M059J (cell line): ENCODE measurements at places on chromosomes 5 and 9.

DNA sequence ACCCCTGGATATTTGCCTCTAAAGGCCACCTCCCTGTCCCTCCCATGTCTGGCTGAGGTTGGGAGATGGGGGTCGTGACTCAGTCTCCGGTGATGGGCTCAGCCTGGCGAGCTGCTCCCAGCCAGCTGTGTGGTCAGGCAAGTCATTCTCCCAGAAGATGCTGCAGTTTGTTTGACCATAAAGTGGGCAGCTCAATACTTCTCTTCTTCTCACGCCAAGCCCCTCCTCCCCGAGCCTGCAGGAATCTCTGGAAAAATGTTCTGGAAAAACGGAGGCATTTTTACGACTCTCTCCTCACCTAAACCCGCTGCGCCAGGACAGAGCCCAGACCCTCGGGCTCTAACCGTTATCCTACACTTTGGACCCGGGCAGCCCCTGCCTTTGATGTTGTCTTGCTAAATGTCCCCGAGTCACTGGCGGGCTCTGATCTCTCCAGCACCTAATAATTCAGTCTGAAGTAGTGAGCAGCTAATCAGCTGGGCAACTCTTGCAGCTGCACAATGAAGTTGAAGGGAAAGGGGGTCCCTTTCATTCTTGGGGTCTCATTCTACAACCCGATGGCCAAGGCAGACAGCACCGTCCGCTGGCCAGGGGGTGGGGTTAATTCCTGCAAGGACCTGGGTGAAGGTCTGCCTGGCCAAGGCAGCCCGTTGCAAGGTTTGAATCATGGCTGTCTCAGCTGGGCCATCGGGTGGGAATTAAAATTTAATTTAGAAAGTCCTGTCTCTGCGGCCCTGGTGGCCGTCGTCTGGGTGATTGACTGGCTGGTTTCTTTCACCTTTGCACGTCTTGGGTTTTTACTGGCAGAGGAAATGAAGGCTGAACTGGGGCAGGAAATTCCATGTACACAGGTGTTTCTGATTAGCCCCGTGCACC, 12.3 kb downstream of the DCANP1 start:
- no peak for DNase-seq

GRCh38 chr5:103258368-103258956, at the start of gene MACIR:
TSS of gene MACIR (plus strand) at chr5:103258763. CDS start at chr5:103275920, 17,157 bp downstream.
- DNase-seq, result peak; percentile 98

DNA sequence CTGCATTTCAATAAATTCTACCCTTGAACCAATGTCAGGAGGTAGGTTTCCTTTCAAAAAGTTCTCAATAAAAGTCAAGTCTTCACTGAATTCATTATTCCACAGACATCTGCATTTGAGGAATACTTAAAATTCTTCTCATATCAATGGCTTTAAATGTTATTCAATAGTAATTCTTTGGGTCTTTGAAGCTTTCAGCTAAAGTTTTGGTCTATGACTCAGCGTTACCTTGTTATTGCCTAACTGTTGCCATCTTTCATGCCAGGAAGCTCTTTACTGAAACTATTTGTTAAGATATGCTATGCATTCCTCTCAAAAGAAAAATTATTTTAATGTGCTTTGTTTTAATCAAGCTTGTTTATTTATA, 170.5 kb downstream of the NNT start:
- peak; percentile 75 for DNase-seq

DNA sequence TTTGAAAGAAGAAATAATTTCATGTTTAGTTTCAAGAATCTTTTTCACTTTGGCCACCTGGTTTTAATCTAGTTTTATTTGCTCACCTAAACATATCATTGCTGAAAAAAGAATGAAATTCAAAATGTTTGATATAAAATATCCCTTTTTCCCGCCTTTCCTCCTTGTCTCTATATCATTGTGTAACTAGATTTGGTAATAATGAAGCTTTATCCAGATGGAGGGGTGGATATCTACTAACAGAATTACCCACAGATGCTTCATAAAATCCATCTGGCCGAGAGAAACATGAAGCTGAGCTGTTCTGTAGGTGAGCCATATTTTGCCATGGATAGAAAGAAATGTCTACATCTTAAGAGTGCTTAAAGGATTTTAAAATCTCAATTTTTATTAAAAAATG, 214.7 kb downstream of the ICE1 start:
- no peak for DNase-seq

DNA sequence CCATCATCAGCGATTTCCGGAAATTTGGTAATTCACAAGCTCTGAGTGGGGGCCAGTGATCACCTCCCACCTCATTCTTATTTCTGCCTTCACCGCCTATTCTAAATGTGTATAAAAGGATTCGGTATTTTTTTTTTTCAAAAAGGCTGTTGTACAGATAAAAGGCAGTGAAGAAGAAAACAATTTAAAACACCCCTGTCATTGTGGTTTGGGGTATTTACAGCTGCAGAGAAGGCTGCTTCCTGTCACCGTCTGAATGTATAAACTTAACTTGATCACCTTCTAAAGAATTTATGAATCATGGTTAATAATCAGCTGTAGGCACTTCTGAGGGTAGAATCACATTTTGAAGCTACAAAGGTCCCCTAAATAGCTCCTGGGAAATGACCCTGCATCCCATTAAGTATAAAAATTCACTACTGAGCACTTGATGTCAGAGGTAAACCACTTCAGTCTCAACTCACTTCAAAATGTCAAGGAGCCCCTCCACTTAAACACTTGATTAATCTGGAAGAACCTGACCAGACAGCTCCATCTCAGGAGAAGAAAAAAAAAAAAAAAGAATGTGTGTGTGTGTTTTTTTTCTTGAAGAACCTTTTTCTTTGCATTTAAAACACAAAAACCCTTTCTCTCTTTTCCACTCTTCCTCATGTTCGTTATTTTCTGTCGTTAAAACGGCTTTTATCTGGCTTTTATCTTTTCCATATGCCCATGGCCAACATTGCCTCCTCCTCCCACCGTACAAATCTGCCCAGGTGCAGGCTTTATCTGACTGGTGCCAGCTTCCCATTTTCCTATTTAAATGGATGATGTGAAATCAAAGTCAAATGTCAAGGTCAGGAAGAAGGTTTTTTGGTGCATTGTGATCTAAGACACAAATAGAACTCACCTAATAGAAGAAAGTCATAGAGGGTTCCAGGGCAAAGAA, 291.2 kb downstream of the IRX1 start:
- peak; percentile 34 for DNase-seq

DNA sequence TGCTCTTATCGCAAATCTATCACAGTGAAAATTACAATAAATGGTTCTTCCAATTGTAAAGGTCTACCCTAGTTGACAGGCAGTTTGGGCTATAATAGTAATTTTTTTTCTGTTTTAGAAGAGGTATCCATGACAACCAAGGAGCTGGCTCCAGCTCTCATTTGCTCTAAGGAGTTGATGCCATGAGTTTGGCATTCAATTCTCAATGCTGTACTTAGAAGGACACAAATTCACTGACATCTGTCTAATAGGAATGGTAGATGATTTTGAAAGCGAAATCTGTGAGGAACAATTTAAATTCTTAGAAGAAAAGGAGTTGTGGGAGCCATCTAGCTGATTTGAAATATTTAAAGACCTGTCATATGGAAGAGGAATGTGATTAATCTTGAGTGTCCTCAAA, 203.6 kb upstream of the DAB2 start:
- no peak for DNase-seq

DNA sequence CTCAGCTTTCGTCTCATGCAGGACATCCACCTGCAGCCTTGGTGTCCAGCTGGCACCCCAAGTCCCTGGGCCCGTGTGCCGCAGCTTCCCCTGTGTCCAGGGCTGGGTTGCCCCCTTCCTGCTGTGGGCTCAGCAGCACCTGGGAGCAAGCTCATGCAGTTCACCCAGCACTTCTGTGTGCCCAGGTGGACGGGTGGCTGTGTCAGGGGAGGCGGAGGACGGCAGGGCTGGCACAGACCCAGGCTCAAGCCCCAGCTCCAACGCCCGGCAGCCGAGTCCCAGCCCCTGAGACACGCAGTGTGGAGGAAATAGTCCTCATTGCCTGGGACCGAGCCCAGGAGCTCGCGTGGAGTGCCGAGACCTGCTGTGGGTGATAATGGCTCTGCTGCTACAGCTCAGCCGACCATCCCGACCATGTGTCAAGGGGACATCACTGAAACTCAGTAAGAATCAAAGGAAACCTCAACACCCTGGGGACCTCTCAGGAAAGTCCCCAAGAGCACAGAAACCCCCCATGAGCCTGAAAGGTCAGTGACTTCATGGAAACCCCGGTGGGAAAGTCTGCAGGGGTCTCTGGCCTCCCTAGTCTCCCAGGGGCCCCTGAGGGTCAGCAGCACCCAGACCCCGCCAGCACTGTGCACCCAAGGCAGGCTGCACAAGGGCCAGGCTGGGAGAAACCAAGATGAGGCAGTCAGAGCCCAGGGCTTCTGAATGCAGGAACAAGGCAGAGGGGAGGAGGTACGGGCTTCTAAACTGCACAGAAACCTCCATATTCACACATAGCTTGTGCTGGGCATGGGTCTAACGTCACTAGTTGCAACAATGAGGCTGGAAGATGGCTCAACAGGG, 38.8 kb downstream of the LPCAT1 start:
- no peak for DNase-seq

- DNase-seq, result no peak
Observed at GRCh38 chr9:136821826-136822544, 14.2 kb downstream of the RABL6 start.

DNA sequence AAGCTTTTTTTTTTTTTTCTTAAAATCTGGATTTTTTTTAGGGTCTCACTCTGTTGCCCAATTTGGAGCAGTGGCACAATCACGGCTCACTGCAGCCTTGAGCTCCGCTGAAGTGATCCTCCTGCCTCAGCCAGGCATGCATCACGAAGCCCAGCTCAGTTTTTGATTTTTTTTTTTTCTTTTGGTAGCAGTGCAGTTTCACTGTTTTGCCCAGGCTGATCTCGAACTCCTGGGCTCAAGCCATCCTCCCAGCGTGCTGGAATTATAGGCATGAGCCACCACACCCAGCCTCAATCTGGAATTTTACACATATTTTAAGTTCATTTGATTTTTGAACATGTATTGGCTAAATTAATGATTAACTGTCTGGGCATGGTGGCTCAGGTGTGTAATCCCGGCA, 36.3 kb downstream of the TRIO start:
- DNase-seq, result peak; percentile 23

- DNase-seq, result peak; percentile 14
Observed at GRCh38 chr5:39016587-39017275, 57.5 kb downstream of the RICTOR start.

- no peak for DNase-seq
Observed at GRCh38 chr5:79555418-79555817, 41.5 kb upstream of the HOMER1 start.

DNA sequence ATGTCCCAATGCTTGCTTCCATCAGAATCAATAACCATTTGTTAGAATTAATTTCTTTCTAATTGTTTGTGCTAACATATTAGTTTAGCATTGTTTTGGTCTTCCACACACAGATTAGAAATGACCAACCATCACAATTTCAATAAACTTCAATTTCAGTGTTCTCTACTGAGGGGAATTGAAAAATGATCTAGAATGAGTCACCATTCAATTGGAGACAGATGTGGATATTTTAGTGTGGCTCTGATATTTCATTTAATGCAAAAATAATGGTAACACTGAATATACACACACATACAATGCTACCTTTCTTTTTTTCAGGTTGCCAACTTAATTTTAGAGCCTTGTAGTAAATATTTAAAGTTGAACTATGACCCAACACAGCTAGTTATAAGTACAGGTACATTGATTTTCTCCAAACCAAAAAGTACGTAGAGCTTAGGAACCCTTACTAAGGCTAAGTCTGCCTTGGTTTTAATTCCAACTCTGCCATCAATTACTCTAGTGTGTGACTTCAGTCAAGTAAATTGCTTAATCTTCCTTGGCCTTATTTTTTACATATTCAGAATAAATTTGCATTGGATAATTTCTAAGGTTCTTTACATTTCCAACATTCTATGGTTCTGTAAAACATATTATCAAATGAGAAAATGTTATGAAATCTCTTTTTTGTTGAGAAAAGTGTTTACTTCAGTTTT, 143.9 kb downstream of the DMRTA1 start:
- no peak for DNase-seq

- peak; percentile 29 for DNase-seq
Observed at GRCh38 chr9:104961238-104961637, 33.3 kb upstream of the ABCA1 start.

DNA sequence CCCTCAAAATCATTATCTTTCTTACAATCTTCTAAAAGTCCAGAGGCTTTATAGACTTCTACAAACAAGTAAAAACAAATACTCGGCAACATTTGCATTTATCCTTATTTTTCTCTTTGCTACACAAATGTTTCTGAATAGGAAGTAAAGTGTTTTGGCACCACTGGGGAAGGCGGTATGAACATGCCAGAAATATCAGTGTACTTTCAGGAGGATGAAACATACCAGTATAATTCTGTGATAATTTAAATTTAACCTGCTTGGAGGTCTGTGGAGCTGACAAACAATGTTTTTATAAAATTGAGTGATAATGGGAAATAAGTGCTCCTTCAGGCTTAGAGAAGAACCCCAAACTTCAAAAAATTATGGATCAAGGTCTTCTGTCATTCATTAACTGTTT, 51.8 kb downstream of the MRPS27 start:
- no peak for DNase-seq

- DNase-seq, result peak; percentile 80
Observed at GRCh38 chr5:157100140-157100679, 8.6 kb downstream of the HAVCR2 start.

DNA sequence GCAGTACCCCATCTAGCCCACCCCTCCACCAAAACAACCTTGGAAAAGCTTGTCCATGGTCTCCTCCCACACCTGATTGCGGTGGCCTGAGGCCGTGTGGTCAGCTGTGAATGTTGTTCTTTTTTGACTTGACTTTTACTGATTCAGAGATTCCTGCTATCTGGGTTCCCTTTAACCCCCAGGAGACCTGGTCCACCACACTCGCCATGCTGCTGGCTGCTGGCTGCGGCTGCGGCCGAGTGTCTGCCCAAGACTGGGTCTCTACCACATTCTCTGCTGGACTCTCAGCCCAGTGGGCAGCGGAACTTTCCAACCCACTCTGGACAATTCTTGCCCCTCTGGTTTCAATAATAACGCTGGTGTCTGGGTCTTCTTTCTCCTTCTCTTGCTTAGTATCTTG, 28.4 kb downstream of the FGF1 start:
- no peak for DNase-seq

DNA sequence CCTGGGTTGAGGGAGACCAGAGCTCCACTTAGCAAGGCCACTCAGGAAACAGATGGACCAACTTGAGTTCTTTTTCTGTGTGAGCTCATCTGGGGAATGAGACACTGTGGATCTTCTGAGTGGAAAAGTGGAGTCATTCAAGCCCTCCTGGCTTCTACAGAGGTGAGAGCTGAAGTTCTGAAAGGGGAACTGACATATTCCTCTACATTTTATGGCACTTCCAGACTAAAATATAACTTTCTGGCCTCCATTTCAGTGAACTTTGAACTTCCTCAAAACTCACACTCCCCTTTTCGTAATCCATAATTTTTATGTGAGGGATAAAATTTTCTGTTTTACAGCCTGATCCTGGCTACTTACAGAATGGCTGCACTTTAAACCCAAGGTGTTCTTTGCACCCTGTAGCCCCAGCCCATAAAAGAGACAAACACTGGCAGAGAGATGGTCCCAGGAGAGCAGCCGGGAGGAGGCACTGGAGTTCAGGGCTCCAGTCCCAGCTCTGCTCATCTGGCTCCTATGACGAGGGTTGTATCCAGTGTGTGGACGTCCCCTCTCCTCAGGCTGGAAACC, 10.8 kb downstream of the SPAAR start:
- no peak for DNase-seq

GRCh38 chr9:134395737-134396257, 69.5 kb downstream of the RXRA start:
- DNase-seq, result no peak

- DNase-seq, result no peak
Observed at GRCh38 chr9:133679056-133679455, 42.9 kb downstream of the DBH start.
